ENCODE measurements at places on chromosomes 16 and 17.

DNA sequence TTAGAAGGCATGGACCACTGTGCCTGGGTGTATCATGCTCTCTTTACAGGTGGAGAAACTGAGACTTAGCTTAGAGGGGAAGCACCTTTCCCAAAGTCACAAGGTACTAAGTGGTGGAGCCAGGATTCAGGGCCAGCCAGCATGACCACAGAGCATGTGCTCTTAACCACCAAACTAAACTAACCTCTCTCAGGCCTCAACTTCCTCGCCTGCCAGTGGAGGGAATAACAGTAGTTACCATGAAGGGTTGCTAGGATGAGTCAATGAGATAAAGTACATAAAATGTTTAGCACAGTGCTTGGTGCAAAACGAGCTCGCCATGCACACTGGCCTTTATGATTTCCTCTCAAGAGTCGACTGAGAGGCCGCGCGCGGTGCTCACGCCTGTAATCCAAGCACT is 6.4 kb upstream of the MYO1C start:
- DNase-seq, result no peak

- no peak for DNase-seq
These were observed 32.2 kb upstream of the HAS3 start for GRCh38 chr16:69073181-69073702.

DNA sequence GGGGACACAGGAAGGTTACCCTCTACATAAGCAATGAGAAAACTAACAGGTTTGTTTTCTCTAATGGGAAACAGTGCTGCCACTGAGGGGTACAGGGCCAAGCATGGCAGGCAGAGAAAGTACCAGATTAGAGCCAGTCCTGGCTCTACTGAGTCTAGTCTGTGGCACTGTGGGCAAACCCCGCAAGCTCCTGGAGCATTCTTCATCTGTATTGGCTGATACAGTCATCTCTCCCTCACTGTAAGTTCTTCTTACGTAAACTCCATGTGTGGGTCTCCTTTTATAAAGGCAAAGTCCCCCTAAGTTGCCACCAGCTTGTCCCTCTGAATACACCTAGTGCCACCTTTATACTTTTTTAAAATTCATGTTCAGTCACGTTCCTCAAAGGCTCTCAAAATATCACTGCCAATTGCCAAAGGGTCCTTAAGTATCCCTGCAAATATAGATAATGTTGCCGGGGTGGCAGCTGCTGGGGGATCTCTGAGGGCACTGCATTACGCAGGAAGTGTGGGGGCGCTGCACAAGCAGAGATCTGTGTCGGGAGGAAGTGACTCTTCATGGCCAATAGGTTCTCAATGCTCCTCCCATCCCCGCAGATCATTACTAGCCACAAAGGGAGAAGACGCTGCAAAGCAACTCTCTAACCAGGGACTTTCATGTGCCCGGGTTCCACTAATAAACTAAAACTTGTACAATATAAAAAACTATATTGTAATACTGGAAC is 18.8 kb downstream of the XPO6 start:
- peak; percentile 82 for DNase-seq

- no peak for DNase-seq
These were observed 101.6 kb upstream of the MPHOSPH6 start for GRCh38 chr16:82271636-82272035.

- no peak for DNase-seq
These were observed 11.9 kb upstream of the FAAP100 start for GRCh38 chr17:81563861-81564586.

DNA sequence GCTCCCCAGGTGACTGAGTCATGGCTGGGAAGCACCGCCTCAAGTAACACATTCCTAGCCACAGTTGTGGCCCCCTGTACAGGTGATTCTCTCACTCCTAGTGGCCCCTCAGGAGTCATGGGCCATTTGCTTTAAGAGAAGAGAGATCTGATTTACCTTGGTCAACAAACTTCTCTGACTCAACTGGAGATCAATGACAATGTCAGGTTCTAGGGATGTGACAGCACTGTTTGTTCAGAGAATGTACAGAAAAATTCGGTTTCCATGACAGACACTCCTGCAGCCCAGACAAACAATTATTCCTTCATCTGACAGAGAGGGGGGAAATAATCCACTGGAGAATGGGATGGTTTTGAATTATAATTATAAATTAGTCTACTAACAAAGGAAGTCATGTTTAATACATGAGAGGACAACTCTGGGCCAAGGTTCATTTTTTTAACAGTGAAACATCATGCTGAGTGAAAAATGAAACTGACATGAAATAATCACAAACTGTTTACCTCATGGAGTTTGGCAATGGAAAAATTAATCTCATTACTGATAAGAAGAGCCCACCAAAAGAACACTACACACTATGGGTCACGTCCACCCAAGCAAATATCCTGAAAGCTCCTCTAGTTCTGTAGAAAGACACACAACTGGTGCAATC is 9.7 kb downstream of the ERN1 start:
- no peak for DNase-seq

DNA sequence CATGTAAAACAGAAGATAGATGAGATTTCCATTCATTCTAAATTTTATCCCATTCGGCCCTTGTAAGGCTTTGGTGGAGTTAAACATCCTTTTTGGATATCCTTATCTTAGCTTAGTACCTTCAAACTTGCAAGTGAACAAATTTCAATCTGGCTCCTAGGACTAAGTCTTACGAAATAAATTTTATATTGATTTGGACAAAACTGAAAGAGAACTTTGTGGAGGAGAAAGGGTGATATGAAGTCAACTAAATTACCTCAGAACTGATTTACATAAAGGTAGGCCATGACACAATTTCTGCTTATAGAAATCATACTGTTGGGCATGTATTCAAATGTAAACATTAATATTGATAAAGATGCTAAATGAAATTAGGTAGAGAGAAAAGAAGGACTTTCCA is 175.3 kb upstream of the C17orf78 start:
- no peak for DNase-seq

DNA sequence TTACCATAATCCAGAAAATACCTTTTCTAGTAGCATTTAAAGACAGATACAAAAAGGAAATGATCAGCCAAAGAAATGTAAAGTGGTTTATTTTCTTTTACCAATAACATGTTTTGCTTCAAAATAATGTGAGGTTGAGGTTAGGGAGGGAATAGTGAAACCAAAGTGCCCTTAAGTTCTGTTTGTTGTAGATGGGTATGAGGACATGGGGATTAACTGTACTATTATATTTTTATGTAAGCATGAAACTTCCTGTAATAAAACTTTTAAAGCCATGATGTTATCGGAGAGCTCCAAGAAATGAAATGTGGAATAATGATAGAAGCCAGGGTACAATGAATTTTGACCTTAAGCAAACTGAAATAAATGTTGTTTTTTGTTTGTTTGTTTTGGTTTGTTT is 9.9 kb downstream of the C16orf46 start:
- no peak for DNase-seq

- DNase-seq, result peak; percentile 81
These were observed at the start of gene UNKL for GRCh38 chr16:1414532-1415260. UNKL (minus strand) TSS chr16:1414704; CDS start chr16:1414691, 13 bp downstream.

GRCh38 chr17:80374732-80375585 is 40.0 kb upstream of the ENDOV start:
- DNase-seq, result no peak

GRCh38 chr16:54783226-54783625 is 147.4 kb upstream of the IRX5 start:
- DNase-seq, result no peak

DNA sequence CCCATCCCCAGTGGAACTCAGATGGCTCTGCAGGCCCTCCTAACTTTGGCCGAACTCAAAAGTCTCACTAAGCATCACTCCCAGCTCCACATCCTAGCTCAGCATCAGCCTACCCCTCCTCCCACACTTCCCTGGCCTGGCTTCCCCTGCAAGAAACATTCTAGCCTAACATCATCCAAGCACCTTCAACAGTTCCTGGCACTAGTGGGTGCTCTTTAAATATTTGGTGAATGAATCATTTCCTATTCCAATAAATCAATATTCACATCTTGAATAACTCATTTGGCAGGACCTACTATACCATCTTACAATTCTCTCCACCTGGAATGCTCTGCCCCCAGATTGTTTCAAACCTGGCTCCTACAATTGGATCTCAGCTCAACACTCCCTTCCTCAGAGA is 11.0 kb upstream of the BBS2 start:
- no peak for DNase-seq

- DNase-seq, result no peak
These were observed 8.5 kb upstream of the RAI1 start for GRCh38 chr17:17672453-17673368.

DNA sequence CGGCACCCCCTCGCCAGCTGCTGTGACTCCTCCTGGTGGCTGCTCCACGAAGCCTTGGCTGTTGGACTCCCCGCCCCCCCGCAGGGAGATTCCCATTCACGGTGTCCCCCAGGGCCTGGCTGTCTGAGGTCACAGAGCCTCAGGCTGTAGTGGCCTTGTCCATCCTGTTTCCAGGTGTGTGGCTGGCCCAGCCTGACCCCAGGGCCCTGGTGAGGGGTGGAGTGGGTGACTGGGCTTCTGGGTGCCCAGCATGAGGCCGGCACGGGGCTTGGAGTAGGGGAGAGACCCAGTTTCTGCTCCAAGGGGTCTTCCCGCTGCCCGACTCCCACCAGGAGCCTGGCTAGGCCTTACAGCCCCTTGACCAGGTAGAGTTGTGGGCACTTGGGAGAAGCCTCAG is 10.4 kb downstream of the PRSS27 start:
- no peak for DNase-seq

GRCh38 chr16:18801145-18801972 is at the start of gene ARL6IP1:
ARL6IP1 (minus strand) TSS chr16:18801549; CDS start chr16:18801466, 83 bp downstream.
- DNase-seq, result peak; percentile 100

DNA sequence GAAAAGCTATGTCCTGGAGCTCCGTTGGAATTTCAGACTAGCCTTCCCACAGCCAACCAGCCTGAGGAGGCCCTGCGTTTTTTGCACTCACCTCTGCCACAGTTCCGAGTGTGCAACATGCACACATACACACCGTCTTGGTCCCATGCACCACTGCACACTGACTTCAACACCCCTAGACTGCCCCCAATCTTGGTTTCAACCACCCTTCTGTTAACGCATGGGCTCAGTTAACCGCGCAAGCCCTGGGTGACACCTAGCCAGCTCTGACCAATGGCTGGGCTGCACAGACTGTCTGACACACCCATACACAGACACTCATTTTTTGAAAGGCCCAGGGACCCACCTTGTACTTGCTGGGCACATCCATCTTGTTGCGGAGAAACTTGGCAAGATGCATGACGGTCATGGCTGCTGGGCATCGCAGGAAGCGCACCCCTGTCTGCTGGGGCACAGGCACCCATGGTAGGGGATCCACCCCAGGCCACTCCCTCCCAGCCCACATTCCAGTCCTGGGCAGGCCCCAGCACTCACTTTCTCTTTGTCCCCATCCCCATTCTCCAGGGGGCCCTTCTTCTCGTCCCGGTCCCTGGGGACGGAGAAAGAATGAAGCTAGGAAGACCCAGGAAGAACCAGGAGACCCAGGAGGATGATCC is 8.0 kb downstream of the CISD3 start:
- no peak for DNase-seq

DNA sequence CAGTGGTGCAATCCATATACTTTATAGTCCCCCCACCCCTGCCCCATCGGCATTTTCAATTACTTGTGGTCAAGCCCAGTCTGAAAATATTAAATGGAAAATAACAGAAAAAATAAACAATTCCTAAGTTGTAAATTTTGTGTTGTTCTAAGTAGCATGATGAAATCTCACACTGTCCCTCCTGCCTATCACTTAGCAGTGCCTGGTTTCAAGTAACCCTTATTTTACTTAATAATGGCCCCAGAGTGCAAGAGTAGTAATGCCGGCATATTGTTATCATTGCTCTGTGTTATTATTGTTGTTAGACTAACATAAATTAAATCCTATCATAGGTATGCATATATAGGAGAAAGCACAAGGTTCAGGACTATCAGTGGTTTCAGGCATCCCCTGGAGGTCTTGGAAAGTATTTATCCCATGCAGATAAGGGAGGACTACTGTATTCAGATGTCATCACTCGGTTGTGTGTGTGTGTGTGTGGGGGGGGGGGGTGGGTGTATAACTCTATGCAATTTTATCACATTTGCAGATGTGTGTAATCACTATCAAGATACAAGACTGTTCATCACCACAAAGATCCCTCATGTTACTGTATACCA is 9.3 kb downstream of the UBE2G1 start:
- DNase-seq, result no peak

DNA sequence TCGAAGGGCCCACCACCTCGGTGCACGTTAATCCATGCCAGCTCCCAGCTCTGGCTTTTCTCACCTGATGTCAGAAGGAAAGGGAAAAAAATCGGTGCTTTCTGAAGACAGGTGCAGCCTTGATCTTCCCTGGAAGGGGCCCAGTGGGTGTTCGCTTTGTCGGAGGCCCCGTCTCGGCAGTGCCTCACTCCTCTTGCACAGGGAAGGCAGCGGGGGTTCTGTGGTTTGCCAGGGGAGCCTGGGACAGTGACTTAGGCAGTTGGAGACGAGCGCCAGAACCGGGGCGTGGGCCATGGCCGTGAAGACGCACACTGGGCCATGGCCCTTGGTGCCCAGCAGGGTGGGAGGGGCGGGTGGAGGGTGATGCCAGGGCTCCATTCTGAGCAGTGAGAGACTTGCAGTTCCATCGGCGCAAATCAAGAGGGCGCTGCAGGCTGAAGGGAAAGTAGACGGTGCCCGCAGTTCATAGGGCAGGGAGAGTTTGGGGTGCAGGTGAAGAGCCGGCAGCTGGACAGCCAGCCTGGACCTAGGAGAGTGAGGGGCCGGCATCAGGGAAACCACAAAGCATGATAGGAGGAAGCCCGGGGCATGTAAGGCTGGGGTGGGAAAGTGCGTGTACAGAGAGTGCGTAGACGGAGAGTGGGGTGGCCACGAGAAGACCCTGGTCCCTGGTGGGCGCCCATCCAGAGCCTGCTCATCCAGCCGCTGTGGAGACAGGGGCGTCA is 101.3 kb upstream of the CHMP6 start:
- DNase-seq, result no peak

DNA sequence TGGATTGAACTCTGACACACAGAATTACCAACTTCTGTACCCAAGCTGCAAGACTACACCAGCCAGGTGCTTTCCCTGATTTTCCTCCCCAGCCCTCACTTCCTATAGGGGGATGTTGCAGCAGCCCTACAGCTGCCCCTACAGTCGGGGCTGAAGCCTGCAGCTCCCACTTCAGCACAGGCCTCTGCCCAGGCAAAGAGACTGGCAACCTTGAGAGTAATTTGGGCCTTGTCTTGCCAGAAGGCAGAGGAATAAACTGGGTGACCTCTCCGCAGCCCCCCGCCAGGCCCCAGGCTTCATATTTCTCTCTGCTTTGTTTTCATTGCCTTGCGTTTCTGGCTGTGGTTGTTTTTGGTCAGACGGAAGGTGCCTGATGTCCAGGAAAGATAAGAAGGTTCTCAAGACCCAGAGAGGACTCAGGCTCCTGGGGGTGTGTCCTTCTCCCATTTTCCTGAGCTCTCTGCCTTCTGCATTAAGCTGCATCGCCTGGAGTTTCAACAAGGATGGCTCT is 32.0 kb downstream of the SLC6A4 start:
- no peak for DNase-seq

DNA sequence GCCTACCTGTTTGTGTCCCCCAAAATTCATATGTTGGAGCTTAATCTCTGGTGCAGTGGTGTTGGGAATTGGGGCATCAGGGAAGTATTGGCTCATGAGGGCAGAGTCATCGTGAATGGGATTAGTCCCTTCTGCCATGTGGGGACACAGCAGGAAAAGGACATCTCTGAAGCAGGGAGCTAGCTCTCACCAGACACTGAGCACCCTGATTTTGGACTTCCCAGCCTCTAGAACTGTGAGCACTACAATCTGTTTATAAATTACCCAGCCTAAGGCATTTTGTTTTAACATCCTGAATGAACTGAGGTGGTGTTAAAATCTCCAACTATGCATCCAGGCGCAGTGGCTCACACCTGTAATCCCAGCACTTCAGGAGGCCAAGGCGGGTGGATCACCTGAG is 206.0 kb downstream of the SEC14L1 start:
- no peak for DNase-seq
